ENCODE measurements at places on chromosomes 12 and 14.

DNA sequence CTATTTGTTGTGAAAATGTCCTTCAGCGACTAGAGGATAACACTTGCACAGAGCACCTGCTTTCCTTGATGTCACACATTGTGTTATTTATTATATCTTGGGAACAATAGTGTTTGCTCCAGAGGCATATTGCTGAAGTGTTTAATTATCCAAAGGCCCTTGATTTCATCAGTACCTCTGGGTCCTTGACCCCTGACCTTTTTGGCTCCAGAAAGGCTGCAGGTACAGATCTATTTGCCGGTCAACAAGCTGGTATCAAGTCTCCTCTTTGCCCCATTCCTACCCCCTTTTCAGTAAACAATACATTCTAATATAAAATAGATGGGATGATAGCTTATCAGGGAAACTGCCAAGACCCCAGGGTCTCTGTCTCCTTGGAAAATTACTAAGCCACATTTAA is 206.8 kb downstream of the DACT1 start:
- DNase-seq: no peak

GRCh38 chr12:19302100-19302640 is 137.1 kb upstream of the AEBP2 start:
- DNase-seq: no peak

DNA sequence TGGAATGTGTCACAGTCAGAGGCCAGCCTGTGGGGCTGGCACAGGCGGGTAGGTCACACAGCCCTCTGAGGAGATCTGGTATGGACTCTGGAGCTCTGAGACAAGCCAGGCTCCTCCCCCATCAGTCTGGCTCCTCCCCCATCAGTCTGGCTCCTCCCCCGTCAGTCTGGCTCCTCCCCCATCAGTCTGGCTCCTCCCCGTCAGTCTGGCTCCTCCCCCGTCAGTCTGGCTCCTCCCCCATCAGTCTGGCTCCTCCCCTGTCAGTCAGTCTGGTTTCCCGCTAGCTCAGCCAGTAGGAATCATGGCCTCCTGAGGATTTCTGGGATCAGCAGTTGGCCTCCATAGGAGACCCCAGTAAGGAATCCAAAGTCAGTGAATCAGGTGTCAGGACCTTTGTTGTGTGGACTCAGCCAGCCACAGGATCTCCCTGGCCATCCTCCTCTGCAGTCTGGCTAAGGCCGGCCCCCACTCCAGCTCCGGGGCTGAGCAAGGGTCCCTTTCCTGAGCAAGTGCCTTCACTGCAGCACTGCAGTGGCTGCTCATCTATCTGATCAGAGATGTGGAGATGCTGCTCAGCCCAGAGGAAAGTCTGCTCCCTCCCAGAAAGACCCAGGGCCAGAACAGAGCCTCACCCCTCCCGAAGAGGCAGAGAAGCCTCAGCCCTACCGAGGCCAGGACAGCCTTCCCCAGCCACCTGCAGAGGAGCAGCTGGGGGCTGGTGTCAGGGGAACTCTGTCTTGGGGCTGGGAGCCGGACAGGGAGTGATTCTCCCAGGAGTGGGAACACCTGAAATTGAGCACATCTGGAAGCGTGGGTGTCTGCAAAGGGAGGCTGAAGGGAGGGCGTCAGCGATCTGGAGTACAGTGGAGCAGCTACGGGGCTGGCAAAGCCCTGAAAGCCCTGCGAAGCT is 35.7 kb downstream of the IQSEC3 start:
- DNase-seq: no peak

- DNase-seq: no peak
Observed at GRCh38 chr12:129530984-129531383, 372.8 kb downstream of the TMEM132D start.
